ENCODE measurements at places on chromosomes 2 and 18.

- DNase-seq = no peak
Observed at GRCh38 chr2:39604866-39605265, 60.9 kb upstream of the TMEM178A start.

DNA sequence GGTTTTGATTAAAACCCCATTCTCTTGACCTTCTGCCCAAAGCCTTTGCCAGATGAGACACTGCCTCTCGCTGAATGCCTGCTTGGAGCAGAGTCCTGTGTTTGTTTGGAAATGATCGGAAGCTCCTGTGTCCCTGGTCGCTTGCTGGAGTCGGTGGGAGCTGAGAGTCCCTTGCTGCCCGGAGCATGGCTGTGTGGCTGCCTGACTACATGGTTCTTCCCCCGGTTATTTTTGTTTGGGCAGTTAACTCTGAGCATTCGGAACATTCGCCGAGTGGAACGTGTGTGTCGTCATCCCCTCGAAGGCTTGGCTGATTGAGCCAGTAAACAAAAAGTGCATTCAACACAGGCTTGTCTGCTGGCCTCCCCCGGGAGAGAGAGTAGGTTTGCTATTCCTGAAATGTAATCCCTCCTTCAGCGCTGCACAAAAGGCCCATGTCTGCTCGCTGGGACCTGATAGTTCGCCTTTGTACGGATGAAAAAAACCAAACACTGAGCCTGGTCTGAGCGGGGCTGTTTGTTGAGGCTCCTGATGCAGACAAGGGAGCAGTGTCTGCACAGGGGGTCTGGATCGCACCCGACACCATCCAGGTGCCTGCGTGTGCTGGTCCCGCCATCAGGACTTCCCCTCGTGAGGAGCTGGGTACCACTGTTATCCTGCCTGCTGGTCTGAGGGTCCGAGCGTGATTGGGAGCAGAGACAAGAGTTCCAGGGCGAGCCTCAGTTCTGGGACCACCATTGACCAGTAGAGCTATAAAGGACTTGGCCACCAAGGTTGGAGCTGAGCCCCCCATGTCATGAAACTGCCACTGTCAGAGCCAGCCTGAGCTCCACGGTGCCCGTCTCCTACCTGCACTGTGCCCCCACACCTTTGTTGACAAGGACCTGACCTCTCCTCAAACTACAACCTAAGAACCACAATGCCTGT, 83.8 kb downstream of the AGAP1 start:
- peak; percentile 25 for DNase-seq

DNA sequence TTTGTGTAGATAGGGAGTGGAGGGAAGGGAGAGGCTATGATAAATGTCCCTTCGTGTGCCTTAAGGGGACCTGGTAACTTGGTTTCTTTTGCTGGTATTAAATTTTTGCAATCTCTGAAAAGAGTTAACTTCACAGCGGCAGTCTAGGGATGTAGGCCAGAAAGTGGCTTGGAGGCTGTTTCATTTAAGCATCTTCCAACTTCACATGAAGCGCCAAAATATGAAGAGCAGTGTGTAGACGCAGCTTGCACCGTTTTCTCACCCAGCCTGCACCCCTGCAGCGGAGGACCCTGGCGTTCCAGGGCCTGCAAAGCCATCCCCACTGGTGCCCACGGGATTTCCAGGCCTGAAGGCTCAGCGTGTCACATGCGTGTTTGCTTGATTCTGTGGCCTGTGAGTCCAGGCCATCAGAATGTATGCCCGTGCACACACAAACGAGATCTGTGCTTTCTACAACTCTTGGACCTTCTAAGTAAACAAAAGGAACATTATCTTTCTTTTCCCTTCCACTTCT, 87.2 kb upstream of the EPB41L3 start:
- DNase-seq = no peak

DNA sequence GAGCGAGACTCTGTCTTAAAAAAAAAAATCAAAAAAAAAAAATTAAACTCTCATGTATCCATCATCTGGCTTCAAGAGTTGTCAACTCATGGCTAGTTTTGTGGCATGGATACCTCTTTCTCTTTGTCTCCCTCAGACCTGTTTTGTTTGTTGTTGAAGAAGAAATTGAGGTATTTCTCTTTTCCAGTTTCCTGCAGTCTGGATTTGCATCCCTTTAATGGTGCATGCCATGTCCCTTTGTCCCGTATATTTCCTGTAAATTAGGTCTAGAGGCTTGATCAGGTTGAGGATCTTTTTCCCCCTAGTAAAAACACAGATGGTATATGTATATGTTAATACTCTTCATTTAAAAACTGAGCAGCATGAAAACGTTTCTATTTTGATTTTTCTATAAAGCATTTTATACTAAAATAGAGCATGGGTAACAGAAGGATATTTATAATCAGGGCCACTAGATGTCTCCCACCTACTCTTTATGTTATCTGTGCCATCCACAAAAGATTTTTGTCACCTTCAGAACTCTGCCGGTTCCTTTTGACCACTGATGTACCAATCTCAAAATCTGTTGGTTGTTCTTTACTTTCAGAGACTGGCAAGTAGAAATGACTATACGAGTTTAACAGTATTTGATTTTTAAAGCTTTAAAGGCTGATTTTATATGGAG, 80.1 kb downstream of the GALNT1 start:
- DNase-seq = no peak

DNA sequence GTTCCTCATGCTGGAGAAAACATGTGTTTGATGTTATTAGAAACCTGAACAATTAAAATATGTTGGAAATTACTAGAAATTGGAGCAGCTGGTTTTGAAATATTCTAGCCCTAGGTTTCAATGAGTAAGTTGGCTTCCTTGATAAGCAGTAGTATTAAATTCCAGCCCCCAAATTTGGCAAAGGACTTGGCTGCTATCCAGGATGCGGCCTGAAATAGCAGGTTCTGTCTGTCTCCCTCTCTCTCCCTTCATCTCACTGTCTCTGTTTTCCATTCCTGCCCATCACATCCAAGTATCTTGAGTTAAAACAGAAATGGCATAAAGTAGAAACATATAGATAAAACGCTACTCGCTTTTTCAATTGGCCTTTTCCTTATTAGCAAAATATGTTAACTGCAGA, 20.9 kb upstream of the GPR45 start:
- no peak for DNase-seq

- no peak for DNase-seq
Observed at GRCh38 chr2:231357931-231358330, 37.6 kb upstream of the B3GNT7 start.

DNA sequence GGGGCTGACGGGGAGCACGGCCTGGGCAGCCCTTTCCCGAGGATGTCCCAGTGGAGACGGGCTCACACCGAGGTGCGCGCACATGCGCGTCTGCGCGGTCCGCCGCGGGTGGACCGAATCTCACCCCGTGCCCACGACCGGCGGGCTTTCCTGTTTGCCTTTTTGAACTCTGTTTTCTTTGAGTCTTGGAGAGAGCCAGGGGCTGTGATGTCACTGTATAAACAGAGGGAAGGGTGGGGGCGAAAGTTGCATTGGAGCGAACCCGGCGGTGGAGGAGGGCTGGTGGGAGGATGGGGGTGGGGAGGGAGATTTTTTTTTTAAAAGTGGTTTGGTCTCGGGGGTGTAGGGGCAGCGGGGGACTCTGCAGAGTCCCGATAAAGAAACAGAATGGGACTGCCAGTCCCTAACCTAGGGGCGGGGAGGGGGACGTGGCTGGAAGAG, 141.2 kb upstream of the CTAGE1 start:
- no peak for DNase-seq

- DNase-seq = no peak
Observed at GRCh38 chr2:109644571-109645275, 30.6 kb downstream of the SOWAHC start.

DNA sequence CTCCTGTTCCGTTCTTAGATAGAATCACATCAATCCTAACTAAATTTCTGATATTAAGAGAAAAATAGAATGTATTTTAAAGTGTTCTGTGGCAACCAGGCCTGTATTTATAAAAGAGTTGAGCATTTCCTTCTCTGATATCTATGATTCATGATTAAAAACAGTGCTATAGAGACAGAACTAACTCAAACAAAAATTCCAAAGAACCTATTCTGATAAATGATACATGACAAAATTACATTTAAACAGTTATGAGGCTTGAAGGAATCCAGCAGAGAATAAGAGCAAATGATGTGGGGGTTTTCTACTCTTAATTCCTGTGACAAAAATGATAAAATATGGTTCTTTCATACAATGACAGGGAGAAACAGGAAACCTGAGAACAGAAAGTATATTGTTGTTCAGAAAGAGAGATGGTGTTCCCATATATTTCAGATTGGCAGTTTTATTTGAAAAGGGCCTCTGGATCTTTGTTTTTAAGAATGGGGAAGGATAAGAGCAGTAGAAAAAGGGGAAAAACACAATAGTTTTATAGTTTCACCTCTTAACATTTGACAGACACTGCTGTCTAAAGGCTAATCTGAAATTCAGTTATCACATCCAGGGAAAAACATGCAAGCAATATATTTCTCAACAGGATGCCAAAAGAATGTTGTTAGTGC, 944.3 kb downstream of the LRP1B start:
- DNase-seq = no peak

GRCh38 chr2:30655211-30655610, 152.0 kb downstream of the CAPN13 start:
- DNase-seq = no peak

DNA sequence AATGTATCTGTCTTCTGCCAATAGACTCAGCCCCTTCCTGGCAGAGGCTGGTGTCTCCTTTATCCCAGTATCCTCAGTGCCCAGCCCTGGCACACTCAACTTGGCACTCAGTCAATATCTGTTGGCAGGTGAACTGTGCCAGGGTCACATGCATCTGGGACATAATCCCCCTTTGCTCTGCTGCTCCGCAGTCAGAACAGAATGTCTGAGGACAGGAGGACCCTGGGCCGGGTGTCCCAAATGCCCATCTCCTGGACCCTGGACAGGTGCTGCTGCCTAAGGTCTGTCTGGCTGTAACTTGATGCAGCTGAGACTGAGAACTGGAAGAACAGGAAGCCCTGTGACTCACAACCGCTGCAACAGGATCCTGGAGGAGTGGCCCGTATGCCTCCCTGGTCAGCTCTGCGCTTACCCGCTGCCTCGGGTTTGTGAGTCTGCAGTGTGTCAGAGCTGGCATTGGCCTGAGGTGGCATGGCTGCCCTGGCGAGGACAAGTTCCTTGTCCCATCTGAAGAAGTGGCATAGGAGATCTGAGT, 11.4 kb downstream of the HK2 start:
- DNase-seq = no peak

DNA sequence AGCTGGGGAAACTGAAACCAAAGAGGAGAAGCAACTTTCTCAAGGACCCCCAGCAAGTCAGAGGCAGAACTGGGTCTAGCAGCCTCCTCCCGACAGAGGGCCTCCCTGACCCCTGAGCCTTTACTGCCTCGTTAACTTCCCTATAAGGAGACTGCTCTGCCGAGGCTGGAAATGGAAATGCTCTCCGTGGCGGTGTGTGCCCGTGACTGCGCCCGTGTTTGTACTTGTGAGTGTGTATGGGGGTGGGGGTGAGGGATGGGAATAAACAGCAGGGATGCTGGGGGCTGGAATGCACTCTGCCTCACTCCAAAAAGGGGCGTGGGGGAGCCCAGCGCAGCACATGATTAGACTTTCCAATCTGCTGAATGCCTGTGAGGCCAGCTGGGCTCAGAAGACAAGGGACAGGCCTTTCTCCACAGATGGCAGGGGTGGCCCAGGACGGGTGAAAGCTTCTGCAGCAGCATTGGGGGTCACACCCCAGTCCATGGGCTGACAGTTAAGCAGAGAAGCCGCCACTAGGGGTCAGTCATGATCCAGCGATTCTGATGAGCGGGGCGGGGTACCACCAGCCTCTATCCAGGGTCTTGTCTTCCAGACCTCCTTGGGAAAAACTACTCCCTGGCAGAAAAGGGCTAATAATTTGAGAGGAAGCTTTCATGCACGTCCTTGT, 26.8 kb downstream of the MPHOSPH10 start:
- no peak for DNase-seq

GRCh38 chr2:217742841-217743240, 260.0 kb downstream of the TNS1 start:
- no peak for DNase-seq

GRCh38 chr2:336360-336759, 48.5 kb upstream of the ALKAL2 start:
- DNase-seq = no peak

DNA sequence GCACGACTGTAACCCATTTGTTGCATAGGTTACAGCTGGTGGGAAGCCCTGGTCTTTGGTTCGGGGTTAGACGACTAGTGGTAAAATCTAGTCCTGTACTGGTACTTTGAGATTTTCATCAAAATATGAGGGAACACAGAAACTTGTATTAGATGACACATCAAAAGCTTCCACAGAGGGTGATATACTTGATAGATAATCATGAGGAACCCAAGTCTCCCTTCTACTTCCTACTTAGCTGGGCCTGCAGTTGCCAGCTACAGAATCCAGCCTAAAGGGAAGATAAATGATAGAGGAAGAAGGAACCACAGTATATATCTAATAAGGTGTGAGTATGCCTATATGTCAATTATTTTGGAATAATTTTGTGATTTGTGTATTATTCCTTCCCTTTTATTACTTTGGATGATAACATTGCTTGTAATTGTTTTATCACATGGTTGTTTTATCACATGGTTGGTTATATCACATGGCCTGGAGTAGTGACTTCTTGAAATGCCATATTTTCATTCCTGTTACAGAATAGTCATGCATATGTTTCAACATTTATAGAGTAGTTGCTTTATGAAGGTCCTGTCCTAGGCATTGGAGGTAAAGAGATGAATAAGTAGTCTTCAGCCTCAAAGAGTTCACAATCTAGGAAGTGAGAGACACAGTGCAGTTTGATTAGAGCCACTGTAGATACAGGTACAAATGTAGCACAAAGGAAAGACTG, 2.9 kb downstream of the AGPS start:
- DNase-seq = no peak

- DNase-seq = no peak
Observed at GRCh38 chr18:10131460-10132395, 217.9 kb downstream of the VAPA start.

DNA sequence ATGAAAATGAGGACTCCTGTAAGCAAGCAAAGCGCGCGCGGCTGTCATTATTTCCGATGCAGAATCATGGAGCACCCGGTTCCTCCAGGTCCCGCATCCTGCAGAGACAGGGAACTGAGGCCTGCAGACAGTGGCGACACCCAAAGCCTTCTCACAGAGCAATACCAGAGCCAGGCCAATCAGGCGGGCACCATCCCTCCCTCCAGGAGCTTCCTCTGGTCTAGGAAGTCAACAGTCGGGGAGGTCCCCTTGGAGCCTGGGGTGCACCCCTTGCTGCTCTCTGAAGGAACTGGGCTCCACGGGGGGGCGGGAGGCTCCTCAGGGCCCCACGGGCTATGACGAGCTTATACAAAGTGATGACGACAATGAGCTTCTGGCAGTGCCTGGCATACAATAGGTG, 60.3 kb upstream of the HPCAL1 start:
- DNase-seq = no peak

GRCh38 chr2:66212749-66213148, 222.2 kb upstream of the MEIS1 start:
- no peak for DNase-seq
